ENCODE measurements at places on chromosomes 4 and X. TPM values are rescaled to one million over a fixed set of nuclear protein-coding genes. Genes with fewer than 3 reads are reported as not detected.
A peak's percentile ranks its signal among the peaks of the same experiment; 100 is the strongest.

AFF2 gene
- 36.0 TPM for total RNA-seq

TSPAN6 gene
- total RNA-seq: 37.9 TPM

UGT2B10 gene
- 10.2 TPM for total RNA-seq

RRH gene
- total RNA-seq: 0.23 TPM

ASB9 gene
- 2.9 TPM for total RNA-seq

CCDC149 gene
- total RNA-seq: 24.2 TPM

PPP1R2C gene
- not detected for total RNA-seq

ETDB gene
- total RNA-seq: not detected

ATOH1 gene
- not detected for total RNA-seq

FRG2 gene
- total RNA-seq: not detected

MAGEE1 gene
- 3.6 TPM for total RNA-seq

CTAG2 gene
- total RNA-seq: not detected

VSIG1 gene
- 56.9 TPM for total RNA-seq

MAGED4 gene
- 48.7 TPM for total RNA-seq

SLC6A14 gene
- total RNA-seq: 0.12 TPM

DNA sequence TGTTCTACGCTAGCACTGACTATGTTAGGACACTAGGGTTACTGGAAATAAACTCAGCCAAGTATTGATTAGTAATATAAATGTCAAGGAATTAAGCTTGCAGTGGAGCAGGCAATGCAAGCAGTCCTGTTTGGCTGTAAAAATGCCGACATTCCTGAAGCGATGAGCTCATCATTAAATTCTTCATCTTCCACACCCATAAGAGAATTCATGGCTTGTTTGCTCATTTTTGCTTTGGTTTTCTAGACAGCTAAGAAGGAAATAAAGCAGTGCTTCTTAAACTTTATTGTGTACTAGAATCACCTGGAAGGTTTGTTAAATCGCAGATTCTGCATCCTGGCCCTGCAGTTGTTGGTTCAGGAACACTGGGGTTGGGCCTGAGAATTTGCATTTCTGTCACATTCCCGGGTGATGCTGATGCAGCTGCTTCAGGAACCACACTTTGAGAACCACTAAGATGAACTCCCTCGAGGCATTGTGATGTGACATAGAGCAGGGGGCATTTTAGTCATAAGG lies 17.8 kb downstream of the ANXA3 start:
- DNase-seq: peak; percentile 75

- DNase-seq: no peak
Observed at GRCh38 chr4:146073517-146073916, 102.0 kb upstream of the LSM6 start.

DNA sequence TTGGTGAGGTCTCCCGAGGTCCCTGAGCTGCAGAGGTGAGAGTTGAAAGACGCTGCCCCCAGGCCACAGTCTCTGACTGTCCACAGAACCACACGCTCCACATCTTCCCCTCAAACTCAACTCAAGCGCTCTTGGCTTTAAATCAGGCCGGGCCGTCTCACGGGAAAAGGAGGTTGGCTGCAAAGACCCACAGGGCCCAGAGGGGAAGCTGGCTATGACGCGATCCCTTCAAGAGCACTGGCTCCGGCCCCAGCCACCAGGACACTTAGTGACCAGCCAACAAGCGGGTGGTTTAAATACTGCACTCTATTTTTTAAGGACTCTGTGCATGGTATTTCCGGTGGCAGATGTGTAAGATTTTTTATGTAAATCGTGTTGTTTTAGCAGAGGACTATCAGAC lies 19.9 kb downstream of the LRPAP1 start:
- DNase-seq: no peak

DNA sequence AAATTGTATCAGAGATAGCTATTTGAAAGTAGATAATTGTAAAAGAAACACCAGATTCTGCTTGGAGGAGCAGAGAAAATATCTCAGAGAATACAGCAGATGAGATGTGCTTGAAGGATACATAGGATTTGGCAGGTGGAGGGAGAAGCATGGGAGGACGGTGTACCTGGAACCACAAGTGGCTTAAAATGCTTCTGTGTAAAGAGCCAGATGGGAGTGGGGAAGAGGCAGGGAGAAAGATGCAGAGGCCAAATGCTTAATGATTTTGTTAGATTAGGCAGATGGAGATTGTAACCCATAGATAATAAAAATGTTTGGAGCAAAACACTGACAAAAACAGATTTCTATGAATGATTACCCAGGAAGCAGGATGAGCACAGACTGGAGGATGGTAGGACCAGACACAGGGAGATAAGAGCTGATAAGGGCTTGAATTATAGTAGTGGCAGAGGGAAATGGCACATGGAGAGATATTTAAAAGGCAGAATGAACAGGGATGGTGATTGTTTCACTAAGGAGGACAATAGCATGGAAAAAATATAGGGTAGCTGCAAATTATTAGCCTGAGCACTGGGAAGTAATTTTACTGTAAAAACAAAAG lies 145.7 kb upstream of the TBC1D9 start:
- DNase-seq: no peak

DNA sequence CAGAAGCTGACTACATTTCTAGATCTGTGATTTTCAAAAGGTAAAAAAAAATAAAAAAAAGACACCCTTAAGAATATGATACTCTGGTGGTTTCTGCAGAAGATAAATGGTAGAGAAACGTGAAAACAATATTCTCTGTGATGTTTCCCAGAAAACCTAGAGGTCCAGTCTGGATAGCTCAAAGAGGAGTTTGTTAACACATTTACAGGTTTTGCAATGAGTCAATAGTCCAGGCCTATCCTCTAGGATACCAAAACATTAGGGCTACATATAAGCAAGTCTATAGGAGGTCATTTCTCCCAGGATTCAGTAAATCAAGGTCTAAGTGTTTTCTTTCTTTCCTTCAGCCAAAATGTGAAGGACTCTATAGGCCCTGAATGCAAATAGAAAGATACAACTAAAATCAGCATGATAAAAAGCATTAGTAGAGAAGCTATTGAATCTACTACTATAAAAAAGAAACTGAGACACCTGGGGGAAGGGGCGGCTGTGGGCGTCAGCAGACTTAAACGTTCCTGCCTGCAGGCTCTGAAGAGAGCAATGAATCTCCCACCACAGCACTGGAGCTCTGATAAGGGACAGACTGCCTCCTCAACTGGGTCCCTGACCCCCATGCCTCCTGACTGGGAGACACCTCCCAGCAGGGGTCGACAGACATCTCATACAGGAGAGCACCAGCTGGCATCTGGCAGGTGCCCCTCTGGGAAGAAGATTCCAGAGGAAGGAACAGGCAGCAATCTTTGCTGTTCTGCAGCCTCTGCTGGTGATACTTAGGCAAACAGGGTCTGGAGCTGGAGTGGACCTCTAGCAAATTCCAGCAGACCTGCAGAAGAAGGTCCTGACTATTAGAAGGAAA lies 33.7 kb upstream of the SPP1 start:
- no peak for DNase-seq

GRCh38 chr4:169307576-169307975 lies 36.8 kb upstream of the SH3RF1 start:
- DNase-seq: no peak

DNA sequence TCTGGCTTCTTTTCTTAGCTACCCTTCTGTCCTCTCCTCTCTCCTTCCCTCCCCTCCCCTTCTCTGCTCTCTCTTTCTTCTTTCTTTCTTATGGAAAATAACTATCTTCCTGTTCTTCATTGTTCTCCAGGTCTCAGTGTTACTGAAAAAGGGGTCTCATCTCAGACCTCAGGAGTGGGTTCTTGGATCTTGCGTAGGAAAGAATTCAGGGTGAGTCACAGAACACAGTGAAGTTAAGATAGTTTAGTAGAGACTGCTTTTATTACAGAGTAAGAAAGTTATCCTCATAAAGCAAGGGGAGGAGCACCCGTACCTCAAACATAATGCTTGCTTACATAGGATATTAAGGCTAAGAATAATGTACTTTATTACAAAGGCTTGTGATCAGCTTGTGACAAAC lies 31.8 kb upstream of the CWH43 start:
- DNase-seq: no peak

GRCh38 chrX:76155786-76156185 lies 17.1 kb upstream of the PBDC1 start:
- no peak for DNase-seq

- no peak for DNase-seq
Observed at GRCh38 chrX:100674705-100675104, 30.7 kb downstream of the SRPX2 start.

DNA sequence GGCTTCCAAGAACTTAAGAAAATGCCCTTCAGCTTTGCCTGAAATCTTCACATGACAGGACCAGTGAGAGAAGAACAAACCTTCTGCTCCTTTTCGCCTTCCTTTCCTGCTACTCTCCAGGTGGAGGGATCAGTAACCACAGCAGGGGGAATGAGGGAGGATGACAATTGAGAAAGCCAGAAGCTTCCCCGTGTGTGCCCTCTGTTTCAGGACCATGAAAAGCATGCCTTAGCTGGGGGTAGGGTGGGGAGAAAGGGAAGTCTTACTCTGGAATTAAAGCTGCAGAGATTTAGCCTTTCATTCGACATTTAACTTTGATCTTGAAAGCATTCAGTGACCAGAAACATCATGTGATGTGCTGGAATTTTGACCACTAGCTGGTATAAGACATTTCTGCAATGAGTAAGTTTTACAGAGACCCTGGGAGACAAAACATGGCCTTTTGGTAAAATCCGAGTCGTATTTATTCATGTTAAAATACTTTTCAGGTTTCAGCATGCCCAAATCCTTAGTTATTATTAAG lies 10.6 kb upstream of the PUDP start:
- DNase-seq: no peak

DNA sequence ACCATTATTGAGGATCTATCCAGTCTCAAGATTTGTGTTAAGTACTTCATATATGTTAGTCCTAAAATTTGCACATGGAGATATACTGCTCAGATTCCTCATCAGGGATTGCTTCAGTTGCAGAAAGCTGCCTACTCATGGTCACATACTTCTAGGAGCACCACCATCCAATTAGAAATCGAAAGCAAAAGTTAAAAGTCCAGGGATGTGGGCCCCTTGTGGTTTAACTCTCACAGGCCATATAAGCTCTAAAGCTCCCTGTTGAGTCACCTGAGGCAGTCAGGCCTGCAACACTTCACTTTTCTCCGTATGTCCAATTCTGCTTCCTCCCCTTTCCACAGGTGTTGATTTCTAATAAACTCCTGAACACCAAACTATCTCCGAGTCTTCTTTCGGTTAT lies 84.2 kb downstream of the CNOT6L start:
- DNase-seq: no peak

- no peak for DNase-seq
Observed at GRCh38 chr4:27003642-27004113, 143.0 kb downstream of the STIM2 start.

- DNase-seq: no peak
Observed at GRCh38 chr4:163447481-163447880, 26.1 kb downstream of the TKTL2 start.

- DNase-seq: no peak
Observed at GRCh38 chrX:104195013-104195412, 28.8 kb downstream of the FAM199X start.

GRCh38 chr4:39714166-39714565 lies 16.2 kb downstream of the UBE2K start:
- DNase-seq: no peak

GRCh38 chr4:75786526-75786925 lies 62.1 kb downstream of the USO1 start:
- no peak for DNase-seq

- DNase-seq: no peak
Observed at GRCh38 chr4:119623025-119623424, 5.6 kb downstream of the PDE5A start.

DNA sequence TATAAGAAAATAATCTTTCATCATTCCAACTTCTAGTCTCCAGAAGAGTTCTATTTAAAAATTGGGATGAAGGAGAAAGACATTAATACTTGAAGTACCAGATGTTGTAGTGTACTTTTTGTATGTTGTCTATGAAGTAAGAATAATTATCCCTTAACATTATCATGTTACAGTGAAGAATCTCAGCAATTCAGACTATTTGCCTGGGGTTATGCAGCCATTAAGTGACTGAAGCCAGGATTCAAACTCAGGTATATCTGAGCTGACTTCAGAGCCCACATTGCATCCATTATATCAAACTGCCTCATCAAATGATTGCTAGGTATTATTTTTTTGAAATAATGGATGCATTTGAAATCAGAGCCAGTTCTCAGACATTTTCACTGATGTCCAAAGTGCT lies 76.1 kb upstream of the FHDC1 start:
- no peak for DNase-seq

DNA sequence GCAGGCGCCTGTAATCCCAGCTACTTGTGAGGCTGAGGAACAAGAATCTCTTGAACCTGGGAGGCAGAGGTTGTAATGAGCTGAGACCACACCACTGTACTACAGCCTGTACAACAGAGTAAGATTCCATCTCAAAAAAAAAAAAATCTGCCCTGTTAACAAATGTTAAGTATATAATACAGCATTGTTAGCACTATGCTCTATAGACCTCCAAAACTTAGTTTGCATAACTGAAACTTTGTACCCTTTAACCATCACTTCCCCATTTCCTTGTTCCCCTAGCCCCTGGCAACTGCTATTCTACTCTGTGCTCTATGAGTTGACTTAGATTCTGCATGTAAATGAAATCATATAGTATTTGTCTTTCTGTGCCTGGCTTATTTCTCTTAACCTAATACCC lies 76.7 kb downstream of the TAB3 start:
- DNase-seq: no peak

DNA sequence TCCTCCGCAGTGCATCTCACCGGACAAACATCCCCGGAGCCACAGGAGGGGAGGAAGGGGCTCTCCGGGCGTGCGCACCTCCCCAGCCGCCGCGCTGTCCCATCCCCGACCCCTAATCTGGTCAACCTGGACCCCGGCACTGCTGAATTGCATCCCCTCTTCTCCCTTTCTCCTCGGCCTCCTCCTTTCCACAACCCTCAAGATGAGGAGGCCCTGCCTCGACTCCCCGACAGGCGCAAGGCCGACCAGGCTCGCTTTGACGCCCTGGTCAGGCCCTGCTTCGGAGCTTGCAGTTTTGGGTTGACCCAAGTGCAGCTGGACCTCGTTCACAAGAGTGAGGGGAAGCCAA lies 2.3 kb downstream of the PDGFRA start:
- no peak for DNase-seq

- no peak for DNase-seq
Observed at GRCh38 chr4:185500035-185500434, 28.5 kb upstream of the CCDC110 start.

- DNase-seq: no peak
Observed at GRCh38 chr4:118289794-118290193, 63.0 kb downstream of the PRSS12 start.

DNA sequence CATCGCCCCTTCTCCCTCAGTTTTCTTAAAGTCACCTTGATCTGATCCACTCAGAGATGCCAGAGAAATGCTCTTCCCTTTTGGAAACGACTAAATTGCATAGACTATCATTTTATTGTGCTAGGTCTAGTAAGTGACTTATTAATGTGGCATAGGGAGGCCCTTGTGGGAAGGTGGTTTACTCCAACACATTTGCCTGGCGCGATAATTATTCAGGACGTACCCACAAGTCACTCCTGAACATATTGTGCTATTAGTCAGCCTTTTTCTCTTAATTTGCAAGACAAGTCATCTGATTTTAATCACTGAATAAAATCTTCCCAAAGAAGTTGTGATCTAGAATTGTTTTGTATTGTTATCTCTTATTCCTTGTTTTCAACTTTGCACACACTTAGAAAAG lies 7.6 kb downstream of the ENPEP start:
- no peak for DNase-seq

GRCh38 chr4:183261953-183262775 lies 57.9 kb downstream of the CLDN22 start:
- DNase-seq: peak; percentile 82
